Astrocyte of the spinal cord (primary cell): ENCODE measurements at places on chromosomes 5 and 9.

- DNase-seq: peak; percentile 45
Observed at GRCh38 chr9:26744191-26744965, 148.2 kb downstream of the CAAP1 start.

DNA sequence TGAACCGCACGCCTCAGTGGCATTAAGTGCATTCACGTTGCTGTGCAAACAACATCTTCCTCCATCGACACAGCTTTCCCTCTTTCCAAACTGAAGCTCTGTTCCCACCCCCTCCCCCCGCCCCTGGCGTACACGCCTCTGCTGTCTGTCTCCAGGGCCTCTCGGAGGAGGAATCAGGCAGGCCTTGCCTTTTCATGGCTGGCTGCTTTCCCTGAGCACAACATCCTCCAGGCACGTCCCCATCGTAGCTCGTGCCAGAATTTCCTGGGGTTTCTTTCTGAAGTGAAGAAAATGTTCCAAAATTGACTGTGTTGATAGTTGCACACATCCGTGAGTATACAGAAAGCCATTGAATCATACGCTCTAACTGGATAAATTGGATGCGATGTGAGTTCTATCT is 22.3 kb upstream of the TMEM250 start:
- no peak for DNase-seq

DNA sequence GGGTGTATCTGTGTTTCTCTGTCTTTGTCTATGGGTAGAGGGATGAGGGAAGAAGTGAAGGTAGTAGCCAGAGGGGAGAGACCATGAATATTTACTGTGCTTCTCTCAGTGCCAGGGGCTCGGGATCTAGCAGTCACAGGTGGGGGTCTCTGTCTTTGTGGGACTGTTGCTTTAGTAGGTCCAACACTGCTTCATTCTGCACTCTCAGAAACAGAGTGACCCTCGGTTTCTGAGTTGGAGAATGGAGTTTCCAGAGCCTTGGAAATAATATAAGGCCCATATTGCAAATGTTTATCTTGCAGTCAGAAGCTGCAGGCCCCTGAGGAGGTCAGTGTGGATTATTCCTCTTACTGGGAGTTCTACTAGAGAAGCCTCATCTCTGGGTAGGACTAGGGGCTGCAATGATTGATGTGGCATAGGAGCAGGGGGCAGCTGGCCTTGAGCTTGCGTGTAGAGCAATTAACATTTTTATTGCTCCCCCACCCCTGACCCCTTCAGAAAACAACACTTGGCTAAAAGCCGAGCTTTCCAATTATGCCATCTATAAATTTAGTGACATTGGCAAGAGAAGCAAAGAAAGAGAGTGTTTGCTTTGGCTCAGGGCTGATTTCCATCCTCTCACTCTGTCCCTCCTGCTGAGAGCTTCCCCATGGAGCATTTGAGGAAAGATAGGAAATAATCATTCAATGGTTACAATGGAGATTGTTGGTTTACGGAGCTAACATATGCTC is 55.0 kb upstream of the TRPC7 start:
- DNase-seq: no peak

GRCh38 chr5:135944967-135945560 is 9.7 kb downstream of the LECT2 start:
- peak; percentile 89 for DNase-seq

DNA sequence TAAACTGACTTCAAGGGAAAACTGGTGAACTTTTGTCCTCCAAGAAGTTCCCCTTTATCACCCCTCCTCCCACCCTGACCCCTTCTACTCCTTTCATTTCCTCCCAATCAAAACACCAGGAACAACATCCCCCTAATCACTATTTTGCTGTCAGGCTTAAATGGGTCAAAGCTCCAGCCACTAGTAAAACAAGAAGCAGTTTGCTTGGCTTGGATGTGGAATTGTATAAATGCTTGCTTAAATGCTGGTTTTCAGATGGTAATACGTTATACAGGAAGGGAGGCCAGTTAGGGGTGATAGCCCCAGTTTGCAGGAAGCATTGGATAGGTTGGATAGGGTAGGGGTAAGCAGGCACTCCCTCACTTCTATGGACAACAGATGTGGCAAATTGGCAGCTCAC is 473.6 kb downstream of the AGTPBP1 start:
- DNase-seq: no peak

GRCh38 chr9:135945969-135946368 is 15.2 kb downstream of the UBAC1 start:
- DNase-seq: no peak

- no peak for DNase-seq
Observed at GRCh38 chr5:57453728-57454127, 28.9 kb downstream of the ACTBL2 start.

DNA sequence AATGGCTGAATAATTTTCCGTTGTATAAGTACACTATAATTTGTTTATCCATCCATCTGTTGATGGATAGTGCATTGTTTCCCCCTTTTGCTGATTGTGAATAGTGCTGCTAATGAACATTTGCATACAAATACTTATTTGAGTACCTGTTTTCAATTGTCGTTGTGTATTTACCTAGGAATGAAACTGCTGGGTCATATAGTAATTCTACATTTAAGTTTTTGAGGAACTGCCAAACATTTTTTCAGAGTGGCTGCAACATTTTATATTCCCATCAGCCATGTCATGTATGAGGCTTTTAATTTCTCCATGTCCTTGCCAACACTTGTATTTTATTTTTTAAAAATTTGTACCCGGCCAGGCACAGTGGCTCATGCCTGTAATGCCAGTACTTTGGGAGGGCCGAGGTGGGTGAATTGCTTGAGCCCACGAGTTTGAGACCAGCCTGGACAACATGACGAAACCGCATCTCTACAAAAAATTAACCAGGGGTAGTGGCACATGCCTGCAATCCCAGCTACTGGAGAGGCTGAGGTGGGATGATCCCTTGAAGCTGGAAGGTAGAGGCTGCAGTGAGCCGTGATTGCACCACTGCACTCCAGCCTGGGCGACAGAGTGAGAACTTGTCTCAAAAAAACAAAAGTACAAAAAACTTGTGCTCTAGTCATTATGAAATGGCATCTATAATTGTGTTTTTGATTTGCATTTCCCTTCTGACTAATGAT is 2.2 kb upstream of the ANXA6 start:
- DNase-seq: no peak

- peak; percentile 14 for DNase-seq
Observed at GRCh38 chr5:93790401-93790800, 49.0 kb upstream of the POU5F2 start.

DNA sequence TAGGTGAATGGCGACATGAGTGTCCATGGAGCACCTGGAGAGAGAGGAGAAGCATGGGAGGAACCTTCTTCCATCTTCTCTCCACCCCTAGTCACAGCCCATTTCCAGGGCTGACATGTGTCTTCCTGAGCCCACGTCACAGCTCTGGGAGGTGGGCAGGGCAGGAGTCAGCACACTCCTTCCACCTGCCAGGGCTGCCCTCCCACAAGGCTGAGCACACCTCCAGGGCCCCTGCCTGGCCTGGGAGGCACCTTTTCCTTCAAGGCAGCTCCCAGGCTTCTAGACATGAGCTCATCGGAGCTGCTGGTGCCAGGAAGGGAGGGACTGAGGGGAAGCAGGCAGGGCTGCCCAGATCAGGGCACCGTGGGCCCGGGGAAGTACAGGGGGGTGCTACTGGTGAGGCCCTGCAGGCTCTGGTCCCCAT is 13.6 kb upstream of the SYNPO start:
- no peak for DNase-seq

DNA sequence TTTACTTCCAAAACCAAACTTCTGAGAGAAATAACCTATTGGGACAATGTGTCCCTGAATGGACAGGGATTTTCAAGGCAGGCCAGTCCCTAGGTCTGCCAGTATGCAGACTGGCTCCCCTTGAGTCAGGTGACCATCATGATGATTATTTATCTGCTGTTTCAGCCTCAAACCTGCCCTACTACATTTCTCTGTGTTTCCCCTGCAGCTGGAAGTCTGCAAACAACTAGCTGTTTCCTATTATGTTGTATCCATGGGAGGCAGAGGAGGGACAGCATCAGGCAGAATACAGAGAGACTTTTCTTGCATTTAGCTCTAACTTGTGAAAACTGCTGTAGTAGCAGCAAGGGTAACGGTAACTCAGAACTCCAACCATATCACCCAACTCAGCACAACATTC is 36.2 kb upstream of the IFNK start:
- DNase-seq: no peak

- DNase-seq: no peak
Observed at GRCh38 chr5:1743061-1743768, 56.4 kb downstream of the MRPL36 start.

DNA sequence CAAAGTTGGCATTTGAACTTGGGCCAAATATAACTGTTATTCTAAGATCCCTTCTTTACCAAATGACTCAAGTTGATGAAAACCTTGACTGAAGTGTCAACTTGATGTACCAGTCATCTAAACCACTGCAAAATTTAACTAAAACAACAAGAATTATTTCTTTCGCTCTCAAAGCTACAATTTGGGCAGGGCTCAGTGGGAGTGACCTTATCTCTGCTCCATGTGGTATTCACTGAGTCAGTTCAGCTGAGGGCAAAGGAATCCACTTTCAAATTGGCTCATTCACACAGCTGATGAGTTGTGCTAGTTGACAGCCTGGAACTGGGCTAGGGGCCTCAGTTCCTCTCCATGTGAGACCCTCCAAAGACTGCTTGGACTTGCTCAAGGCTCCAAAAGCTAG is 166.3 kb downstream of the RORB start:
- no peak for DNase-seq

DNA sequence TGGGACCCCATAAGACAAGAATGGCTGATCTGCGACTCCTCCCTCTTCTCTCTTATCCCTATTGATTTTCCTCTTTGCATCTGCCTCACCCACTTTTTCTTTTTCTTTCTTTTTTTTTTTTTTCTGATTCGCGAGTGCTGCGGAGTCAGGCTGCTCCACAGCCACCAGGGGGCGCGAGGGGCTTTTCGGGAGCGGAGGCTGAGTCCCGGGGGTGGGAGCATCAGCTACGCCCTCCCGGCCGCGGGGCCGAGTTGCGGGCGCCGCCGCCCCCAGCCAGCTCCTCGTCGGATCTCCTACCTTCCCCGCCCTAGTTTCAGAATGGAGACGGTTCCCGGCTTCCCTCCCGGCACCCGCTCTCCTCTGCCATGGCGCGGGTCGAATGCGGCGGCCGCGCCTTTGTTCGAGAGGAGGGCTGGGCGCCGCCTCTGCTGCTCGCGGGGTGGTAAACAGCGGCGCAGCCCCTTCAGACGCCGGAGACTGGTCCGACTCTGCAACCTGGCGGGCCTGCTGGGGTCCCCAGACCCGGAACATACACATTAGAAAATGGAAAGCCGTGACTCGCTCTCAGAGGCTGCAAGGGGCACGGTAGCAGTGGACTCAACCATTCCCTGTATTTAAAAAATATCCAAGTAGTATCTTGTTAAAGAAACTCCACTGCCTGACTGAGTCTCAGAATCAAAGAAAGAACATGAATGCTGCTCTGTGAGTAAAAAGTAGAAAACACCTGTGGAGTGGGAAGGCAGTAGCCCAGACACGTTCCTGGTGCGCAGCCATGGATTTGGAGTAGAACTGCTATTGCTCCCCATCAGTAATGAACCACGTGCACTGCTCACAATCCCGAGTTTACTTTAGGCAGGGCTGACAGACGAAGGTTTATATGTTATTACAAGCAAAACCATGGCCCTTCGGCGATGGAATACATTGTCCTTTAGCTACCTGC is 55.7 kb downstream of the DPYSL3 start:
- peak; percentile 95 for DNase-seq

- no peak for DNase-seq
Observed at GRCh38 chr9:83147315-83148149, 84.6 kb upstream of the RASEF start.

GRCh38 chr5:177126771-177127170 is 6.8 kb upstream of the NSD1 start:
- DNase-seq: no peak

- DNase-seq: no peak
Observed at GRCh38 chr5:78213799-78214198, 80.7 kb downstream of the AP3B1 start.

GRCh38 chr9:89958086-89958485 is 353.3 kb downstream of the GADD45G start:
- DNase-seq: no peak

DNA sequence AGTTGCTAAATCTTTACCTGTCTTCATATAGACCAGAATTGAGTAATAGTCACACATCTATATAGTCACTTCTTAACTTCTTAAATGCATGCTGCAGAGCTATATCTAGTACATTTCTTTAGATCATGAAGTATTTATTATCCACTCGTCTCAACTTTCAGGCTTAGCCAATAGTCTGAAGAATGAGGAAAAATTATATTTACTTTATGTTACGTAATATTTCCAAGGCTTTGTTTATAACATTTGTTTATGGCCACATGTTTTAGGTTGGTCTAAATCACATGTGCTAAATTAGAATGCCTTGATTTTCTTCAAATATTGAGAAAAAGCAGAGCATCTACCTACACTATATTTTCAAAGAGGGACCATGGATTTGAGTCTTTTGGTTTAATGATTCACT is 47.2 kb upstream of the RGMB start:
- DNase-seq: no peak

DNA sequence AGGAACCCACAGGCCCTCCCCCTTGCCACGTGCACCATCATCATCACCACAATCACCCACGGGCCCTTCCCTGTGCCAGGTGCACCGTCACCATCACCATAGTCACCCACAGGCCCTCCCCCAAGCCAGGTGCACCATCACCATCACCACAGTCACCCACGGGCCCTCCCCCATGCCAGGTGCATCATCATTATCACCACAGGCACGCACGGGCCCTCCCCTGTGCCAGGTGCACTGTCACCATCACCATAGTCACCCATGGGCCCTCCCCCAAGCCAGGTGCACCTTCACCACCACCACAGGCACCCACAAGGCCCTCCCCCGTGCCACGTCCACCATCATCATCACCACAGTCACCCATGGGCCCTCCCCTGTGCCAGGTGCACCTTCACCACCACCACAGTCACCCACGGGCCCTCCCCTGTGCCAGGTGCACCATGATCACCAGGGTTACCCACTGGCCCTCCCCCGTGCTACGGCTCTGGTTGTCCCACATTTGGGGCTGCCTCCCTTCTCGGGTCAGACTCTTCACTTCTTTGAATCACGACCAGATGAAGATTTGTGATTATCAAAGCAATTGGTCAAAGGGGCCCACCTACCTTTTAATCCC is 69.1 kb upstream of the OLFM1 start:
- no peak for DNase-seq

DNA sequence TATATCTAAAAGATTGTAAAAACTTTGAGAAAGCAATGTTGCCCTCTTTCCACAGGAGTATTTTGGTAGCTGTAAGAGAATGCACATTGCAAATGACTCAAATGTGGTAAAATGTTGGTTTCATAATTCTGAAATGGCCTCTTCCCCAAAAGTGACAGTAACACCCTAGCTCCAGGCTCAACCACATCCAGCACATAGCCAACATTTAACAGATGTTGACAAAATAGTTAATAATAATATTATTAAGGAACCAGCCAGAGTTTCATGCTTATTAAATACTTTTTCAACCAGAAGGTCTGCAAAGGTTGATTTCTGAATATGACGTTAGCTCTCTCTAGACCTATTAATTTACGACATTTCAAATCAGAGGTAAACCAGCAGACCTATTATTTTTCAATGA is 1.3 kb downstream of the ANXA1 start:
- DNase-seq: no peak
